Suppressor macrophage (primary cell): ENCODE measurements at places on chromosomes 16 and 17.

DNA sequence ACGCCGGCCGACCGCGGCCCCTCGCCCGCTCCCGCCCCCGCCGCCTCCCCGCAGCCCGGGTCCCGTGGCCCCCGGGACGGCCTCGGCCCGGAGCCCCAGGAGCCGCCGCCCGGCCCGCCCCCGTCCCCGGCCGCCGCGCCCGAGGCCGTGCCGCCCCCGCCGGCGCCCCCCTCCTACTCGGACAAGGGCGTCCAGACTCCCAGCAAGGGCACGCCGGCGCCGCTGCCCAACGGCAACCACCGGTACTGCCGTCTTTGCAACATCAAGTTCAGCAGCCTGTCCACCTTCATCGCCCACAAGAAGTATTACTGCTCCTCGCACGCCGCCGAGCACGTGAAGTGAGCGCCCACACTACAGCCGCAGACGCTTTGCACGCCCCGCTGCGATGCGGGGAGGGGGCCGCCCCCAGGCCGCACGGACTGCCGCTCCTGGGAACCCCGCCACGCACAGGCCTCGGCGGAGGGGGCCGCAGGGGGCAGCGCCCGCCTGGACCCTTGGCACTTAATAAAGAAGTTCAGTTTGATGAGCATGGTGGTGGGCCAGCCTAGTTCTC, 35.5 kb upstream of the ZC3H18 start:
- peak; percentile 46 for DNase-seq

DNA sequence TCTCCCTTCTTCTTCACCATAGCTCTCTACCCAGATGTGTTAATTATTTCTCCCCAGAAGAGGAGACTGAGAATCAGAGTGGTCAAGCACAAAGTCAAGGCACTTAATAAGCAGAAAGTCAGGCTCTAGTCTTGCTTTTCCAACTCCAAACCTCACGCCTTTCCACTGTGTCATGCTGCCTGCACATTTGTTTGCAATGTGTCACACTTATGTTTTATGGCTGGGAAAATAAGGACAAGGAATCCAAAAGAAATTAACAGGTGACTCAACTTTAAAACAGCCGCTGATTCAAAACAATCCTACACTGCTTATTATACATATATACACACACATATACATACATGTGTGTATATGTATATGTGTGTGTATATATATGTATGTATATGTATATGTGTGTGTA, 255.7 kb upstream of the DYNLRB2 start:
- DNase-seq: no peak

GRCh38 chr16:29784157-29784556, 6.1 kb downstream of the ZG16 start:
- DNase-seq: no peak

- DNase-seq: no peak
Observed at GRCh38 chr16:81633680-81634379, 145.3 kb upstream of the PLCG2 start.

GRCh38 chr16:55017321-55017720, 86.7 kb downstream of the IRX5 start:
- no peak for DNase-seq

GRCh38 chr17:67372751-67373150, 4.3 kb upstream of the PITPNC1 start:
- no peak for DNase-seq

- peak; percentile 71 for DNase-seq
Observed at GRCh38 chr17:75250009-75250471, 11.4 kb downstream of the GGA3 start.

DNA sequence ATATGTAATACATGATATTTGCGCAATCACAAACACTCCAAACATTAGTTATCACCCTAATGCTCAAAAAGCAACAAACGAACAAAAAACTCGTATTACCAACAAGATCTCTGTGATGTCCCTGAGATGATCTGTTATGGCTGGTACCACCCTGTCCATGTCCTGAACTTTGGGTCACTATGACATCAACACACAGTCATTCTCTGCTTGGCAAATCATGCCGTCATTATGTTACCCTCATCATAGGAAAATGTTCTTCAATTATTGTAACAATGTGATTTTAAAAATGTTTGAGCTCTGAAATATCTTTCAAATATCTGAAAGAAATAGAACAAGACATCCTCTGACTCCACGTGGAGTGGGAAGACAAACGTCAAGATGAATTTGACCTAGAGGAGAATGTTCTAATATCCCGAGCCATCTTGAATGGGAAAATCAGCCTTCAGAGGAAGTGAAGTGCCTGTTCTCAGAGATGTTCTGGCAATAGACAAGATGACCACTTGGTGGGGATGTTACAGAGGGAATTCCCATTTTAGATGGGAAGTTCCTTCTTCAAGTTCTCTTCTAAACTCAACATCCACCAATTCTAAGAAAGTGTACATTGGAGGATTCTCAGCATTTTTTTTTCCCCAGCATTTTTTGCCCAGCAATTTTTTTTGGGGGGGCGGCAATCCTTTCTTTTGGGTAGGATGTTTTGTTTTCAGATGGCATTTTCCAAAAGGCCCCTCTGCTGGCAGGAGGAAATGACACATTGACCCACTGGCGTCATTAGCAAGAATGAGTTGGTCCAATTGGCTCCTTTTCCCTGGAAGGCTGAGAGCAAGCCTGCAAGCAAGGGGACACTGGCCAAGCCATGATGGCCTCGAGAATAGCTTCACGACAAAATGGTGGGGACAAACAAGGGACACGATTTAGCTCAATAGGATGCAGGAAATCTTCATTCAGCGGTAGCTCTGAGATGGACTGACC, 3.7 kb upstream of the HSD17B2 start:
- DNase-seq: peak; percentile 59

DNA sequence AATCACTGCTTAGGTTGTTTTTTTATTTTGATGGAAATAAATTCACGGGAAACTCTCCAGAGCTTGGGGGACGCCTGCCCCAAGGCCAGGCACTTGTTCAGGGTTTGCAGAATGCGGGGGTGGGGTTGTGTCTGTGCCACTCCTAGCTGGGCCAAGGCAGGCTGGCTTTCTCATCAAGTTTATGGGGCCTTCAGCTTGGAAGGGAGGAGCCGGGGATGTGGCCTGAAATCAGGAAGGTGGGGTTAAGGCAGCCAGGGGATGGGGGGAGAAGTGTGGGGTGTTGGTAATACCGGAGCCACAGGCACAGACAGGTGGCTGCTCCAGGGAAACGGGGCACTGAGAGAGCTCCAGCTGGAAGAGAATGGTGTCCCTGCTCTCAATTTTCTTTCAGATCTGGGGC, 1.7 kb upstream of the CHAD start:
- DNase-seq: no peak

DNA sequence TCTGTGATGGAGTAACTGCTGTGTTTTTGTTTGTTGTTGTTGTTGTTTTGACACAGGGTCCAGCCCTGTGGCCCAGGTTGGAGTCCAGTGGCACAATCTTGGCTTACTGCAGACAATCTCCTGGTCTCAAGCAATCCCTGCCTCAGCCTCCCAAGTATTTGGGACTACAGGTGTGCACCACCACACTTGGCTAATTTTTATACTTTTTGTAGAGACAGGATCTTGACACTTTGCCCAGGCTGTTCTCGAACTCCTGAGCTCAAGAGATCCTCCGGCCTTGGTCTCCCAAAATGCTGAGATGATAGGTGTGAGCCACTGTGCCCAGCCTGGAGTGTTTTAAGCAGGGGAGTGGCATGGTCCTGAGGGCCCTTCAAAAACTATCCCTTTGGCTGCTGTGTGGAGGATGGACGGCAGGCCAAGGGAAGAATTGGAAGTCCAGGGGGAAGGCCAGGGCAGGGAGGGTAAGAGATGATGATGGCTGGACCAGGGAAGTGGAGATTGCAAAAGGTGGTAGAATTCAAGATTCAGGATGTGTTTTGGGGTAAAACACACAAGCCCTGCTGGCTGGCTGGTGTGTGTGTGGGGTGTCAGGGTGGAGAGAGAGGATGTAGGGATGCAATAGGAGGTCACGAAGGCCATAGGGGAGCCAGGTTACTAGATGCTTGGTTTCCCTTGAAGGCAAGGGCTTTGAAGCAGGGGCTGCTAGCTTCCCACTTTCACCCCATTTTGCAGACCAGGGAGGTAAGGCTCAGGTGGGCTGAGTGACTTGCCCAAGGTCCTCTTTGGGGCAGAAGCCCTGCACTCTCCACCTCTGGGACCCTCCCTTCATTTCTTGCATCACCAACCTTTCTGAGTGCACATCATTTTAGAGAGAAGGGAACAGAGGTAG, 18.8 kb upstream of the PLLP start:
- DNase-seq: no peak

DNA sequence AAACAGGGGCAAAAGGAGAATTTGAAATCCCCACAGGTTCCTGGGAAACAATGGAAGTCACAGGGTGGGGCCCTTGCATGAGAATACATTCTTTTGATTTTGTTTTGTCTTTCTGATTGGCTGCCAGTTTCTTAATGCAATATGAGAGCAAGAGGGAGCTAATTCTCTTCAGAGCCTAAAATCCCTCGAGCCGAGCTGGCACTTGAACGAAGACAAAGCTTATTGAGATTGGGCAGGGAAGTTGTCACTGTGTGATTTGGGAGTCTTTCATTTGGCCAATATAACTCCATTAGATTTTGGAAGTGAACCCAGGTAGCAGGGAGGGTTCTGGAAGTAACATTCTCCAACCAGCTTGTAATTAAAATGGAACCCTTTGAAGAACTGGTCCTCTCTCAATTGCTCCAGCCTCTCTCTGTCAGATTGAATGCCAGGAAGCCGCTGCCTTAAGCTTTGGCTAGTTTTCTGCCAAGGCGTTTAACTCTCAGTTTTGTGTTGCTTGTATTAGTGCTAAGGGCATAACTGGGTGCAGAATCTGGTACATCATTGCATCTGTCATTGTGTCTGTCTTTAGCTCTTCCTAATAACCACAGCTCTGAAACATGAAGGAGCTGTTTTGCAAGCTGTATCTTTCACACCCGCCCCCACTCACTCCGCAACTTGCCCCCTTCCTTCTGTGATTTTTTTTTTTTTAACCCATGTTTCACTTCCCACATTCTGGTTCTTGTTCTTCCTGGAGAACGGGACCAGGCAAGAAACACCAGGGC, 272.0 kb downstream of the MAF start:
- peak; percentile 91 for DNase-seq

DNA sequence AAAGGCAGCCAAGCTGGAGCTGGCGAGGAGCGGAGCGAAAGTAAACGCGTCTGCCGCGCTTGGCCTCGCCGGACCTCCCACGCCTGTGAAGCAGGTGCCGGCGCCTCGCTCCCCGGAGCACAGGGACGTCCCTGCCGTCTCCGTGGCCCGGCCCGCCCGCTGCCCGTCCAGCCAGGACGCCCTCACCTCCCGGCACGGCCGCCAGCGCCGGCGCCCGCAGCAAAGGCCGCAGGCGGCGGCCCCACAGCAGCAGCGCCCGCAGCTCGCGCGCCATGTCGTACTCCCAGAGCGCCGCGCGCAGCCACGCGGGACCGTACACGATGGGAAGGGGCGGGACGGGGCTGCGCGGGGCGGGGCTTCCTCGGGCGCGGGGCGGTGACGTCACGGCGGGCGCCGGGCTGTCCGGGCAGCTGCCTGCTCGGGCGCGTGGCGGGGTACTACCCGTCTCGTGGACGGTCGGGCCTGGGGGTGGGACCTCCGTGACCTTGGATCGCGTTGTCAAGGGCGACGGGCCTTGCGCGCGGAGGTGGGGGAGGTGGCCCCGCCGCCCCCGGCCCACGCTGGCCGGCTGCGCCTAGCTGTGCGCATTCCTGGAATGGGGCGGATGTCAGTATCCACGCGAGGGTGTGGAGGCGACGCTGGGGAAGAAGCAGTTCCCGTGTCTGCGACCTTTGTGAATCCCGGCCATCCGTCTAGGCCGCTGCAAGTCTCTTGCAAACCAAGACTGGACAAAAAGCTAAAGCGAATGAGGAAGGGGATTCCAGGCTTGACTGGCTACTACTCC, at the start of gene TRAP1:
TRAP1 (minus strand) TSS at position 290 of the 784 bp plus-strand sequence; CDS start at position 274, 16 bp downstream.
- peak; percentile 93 for DNase-seq

DNA sequence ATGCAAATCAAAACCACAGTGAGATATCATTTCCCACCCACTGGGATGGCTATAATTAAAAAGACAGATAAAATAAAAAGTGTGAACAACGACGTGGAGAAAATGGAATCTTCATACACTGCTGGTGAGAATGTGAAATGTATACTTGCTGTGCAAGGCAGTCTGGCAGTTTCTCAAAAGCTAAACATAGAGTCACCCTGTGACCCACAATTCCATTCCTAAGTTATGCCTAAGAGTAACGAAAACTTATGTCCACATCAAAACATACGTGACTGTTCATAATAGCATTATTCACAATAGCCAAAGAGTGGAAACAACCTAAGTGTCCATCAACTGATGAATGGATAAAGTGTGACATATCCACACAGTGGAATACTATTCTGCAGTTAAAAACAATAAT, 38.1 kb upstream of the VPS4A start:
- no peak for DNase-seq

- no peak for DNase-seq
Observed at GRCh38 chr17:4642286-4642685, 808 bp upstream of the ALOX15 start.

GRCh38 chr16:4607841-4608703, 6.6 kb downstream of the UBALD1 start:
- DNase-seq: no peak

DNA sequence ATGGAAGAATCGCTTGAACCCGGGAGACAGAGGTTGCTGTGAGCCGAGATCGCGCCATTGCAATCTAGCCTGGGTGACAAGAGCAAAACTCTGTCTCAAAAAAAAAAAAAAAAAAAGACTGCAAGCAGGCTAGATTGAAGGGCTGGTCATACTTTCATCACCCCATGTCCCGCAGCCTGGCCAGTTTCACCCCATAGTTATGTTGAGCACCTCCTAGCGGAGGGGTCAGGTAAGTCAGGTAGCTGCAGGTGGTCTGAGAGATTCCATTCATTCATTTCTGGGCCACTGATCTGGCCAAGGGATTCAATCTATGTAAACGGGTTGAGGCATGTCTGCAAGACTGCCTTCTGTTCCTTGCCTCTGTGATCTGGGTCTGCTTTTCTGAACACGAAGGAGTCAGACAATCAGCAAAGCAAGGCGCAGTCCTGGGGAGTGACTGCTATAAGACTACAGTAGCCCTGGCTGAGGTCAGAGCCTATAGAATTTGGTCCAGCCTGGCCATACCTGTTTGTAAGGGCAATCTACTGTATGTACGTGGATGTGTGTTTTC, 23.6 kb upstream of the BPTF start:
- DNase-seq: no peak
